ENCODE measurements at places on chromosomes 1 and 21. TPM values are rescaled to one million over a fixed set of nuclear protein-coding genes. Genes with fewer than 3 reads are reported as not detected.

The MATN1 gene
- total RNA-seq = 0.22 TPM

The EPHA2 gene
- 0.29 TPM for total RNA-seq

The TSPAN1 gene
- 2.3 TPM for total RNA-seq

The NT5C1A gene
- not detected for total RNA-seq

GRCh38 chr21:37058261-37058660, 14.6 kb downstream of the PIGP start:
- no peak overlapping the region for H3K4me3 ChIP-seq
- H3K27ac ChIP-seq = no peak overlapping the region
- peaks cover 4% of the 10 kb centered on the region for H3K36me3 ChIP-seq

- H3K36me3 ChIP-seq = peaks cover 3% of the 10 kb centered on the region
- peak overlapping the region; percentile 19 for H3K27ac ChIP-seq
- peaks cover 10% of the 10 kb centered on the region for H3K4me1 ChIP-seq
- H3K4me3 ChIP-seq = no peak overlapping the region
- H3K27me3 ChIP-seq = peaks cover 2% of the 10 kb centered on the region
Observed at GRCh38 chr1:36300526-36300925, 5.6 kb upstream of the SH3D21 start.

DNA sequence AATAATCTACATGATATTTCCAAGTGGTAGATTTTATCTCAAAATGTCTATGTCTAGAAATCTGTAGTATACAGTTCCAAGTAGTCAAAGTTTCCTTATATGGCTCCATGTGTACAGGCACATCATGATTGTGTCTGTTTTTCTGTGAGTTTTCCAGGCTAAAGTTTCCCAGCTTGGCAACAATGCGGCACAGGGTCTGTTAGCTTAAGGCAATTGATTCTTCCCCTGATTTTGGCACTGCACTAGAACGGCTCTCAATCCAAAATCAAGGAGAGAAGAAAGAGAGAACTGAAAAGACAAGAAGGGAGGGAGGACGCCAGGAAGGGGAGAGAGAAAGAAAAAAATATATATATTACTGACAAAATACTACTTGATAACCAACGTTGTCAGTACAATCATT, 193.9 kb upstream of the SNX7 start:
- peaks cover 3% of the 10 kb centered on the region for H3K27me3 ChIP-seq
- no peak overlapping the region for H3K27ac ChIP-seq
- no peaks in the 10 kb centered on the region for H3K36me3 ChIP-seq

- peaks cover 2% of the 10 kb centered on the region for H3K27me3 ChIP-seq
- H3K36me3 ChIP-seq = no peaks in the 10 kb centered on the region
- no peak overlapping the region for H3K4me3 ChIP-seq
- H3K27ac ChIP-seq = no peak overlapping the region
Observed at GRCh38 chr1:204336421-204337035, 23.2 kb downstream of the PLEKHA6 start.

- H3K4me3 ChIP-seq = no peak overlapping the region
- H3K27me3 ChIP-seq = no peaks in the 10 kb centered on the region
- H3K4me1 ChIP-seq = peaks cover 6% of the 10 kb centered on the region
- DNase-seq = peak; percentile 26
Observed at GRCh38 chr1:55443175-55443915, 228.2 kb upstream of the USP24 start.

- no peaks in the 10 kb centered on the region for H3K27me3 ChIP-seq
- DNase-seq = no peak
- peaks cover 14% of the 10 kb centered on the region for H3K4me1 ChIP-seq
Observed at GRCh38 chr1:46719689-46720088, 775 bp upstream of the EFCAB14 start.

The OR10K1 gene
- total RNA-seq = not detected

The GOLT1A gene
- total RNA-seq = not detected

GRCh38 chr1:119549719-119550132, 42.7 kb downstream of the HSD3B1 start:
- H3K27me3 ChIP-seq = no peaks in the 10 kb centered on the region
- no peak overlapping the region for H3K4me3 ChIP-seq
- no peaks in the 10 kb centered on the region for H3K36me3 ChIP-seq
- H3K4me1 ChIP-seq = no peaks in the 10 kb centered on the region

DNA sequence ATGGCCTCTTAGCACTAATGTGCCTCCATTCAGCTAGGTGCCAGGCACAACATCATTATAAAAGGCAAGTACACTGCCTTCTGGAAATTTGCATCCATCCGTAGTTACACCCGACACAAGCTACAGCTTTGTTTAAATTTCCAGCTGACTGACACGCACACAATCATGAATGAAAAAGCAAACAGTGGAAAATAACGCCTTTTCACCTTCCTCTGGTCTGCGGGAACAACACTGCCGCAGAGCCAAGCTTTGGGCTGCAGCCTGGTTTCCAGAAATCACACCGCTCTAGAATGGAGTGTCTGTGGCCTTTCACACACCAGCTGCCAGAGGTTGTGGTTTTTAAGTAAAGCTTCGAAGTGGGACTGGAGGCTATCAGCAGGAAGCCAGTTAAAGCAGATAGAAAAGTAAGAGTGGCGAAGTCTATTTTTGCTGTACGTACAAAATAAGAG, 142.8 kb upstream of the COA6 start:
- no peak for DNase-seq
- no peak overlapping the region for H3K27ac ChIP-seq
- H3K36me3 ChIP-seq = no peaks in the 10 kb centered on the region
- no peaks in the 10 kb centered on the region for H3K27me3 ChIP-seq

GRCh38 chr1:240420766-240421165, 191.2 kb downstream of the GREM2 start:
- no peak overlapping the region for H3K27ac ChIP-seq
- H3K4me1 ChIP-seq = no peaks in the 10 kb centered on the region
- H3K4me3 ChIP-seq = no peak overlapping the region

DNA sequence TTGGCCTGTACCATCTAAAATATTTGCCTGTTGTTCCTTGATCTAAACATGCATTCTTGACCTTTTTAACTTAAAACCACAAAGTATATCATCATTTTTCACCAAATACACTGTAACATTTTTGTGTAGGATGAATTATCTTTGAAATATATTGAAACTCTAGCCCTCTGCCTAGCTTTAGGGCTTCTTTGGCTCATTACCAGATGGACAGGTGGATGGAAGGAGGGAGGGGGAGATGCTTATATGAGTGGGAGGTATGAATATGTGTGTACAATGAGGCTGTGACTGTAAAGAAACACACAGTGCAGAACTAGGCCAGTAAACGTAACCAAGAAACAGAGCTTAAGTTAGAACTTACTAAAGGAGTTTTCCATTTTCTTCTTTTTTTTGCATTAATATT, 118.5 kb downstream of the ESRRG start:
- peaks cover 13% of the 10 kb centered on the region for H3K4me1 ChIP-seq
- no peaks in the 10 kb centered on the region for H3K36me3 ChIP-seq
- no peak overlapping the region for H3K27ac ChIP-seq
- no peak overlapping the region for H3K4me3 ChIP-seq
- peaks cover 2% of the 10 kb centered on the region for H3K27me3 ChIP-seq

The CAPN9 gene
- not detected for total RNA-seq

DNA sequence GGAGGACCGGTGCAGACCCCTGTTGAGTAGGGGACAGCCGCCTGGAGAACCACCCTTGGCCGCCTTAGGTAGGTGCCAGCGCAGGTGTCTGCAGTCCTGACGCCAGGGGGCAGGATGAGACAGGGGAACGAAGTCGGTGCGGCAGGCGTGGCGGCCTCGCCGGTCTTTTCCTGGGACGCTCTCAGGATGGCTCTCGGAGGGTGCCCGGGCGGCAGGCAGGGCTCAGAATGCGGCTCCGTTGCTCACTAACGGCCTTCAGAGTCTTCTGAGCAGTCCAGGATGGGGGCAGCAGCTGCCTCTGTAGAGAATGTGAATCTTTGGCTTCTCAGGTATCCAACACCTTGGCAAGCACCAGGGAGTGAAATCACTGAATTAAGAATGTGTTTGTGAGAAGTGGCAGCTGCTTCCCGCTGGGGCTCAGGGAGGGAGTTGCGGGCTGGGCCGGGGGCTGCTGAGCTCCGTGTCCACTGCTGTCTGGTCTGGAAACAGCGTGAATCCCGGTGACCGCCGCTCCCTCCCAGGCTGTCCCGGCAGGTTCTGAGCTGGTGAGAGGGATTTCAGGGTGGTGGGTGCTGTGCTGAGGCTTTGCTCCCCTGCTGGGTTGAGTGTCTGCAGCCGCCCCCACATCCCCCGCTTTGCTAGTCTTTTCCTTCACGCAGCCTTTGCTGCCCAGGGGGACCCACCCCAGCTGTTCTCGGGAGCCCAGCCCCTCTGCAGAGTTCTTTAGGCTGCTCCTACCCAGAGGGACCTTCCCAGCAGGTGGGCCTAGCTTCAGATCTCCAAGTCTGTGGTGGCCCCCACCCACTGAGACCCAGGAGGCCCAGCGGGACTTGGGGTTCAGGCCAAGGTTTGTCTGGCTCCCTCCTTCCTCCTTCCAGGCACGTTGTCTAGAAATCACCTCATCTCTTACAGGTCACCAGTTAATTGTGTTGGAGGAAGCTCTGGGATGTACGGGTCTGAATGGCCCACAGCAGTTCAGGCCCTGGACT, 11.1 kb upstream of the C1orf174 start:
- no peak overlapping the region for H3K27ac ChIP-seq
- peaks cover 3% of the 10 kb centered on the region for H3K27me3 ChIP-seq
- H3K36me3 ChIP-seq = no peaks in the 10 kb centered on the region
- DNase-seq = peak; percentile 86
- H3K4me1 ChIP-seq = peaks cover 4% of the 10 kb centered on the region

GRCh38 chr1:40701684-40702083, 10.2 kb downstream of the NFYC start:
- no peak overlapping the region for H3K27ac ChIP-seq
- no peak for DNase-seq
- no peaks in the 10 kb centered on the region for H3K36me3 ChIP-seq
- no peaks in the 10 kb centered on the region for H3K27me3 ChIP-seq
- no peak overlapping the region for H3K4me3 ChIP-seq
- H3K4me1 ChIP-seq = no peaks in the 10 kb centered on the region

The MAP3K7CL gene
- 1.2 TPM for total RNA-seq

The RAB7B gene
- not detected for total RNA-seq

GRCh38 chr21:37253991-37254390, 13.1 kb downstream of the VPS26C start:
- no peak overlapping the region for H3K27ac ChIP-seq
- peaks cover 11% of the 10 kb centered on the region for H3K4me1 ChIP-seq
- no peak for DNase-seq

DNA sequence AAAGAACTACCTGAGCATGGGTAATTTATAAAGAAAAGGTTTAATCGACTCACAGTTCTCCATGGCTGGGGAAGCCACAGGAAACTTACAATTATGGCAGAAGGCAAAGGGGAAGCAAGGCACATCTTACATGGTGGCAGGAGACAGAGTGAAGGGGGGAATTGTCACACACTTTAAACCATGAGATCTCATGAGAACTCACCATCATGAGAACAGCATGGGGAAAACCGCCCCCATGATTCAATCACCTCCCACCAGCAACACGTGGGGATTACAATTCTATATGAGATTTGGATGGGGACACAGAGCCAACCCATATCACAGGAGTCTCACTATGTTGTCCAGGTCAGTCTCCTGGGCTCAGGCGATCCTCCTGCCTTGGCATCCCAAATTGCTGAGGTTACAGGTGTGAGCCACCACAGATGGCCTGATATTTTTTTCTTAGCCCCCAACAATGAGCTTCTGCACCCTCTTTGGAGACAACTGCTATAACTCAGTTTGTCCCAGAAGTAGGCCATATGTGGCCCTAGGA, 22.5 kb upstream of the MORC3 start:
- DNase-seq = no peak
- H3K27ac ChIP-seq = no peak overlapping the region
- H3K36me3 ChIP-seq = no peaks in the 10 kb centered on the region
- no peak overlapping the region for H3K4me3 ChIP-seq
- peaks cover 2% of the 10 kb centered on the region for H3K27me3 ChIP-seq
- H3K4me1 ChIP-seq = no peaks in the 10 kb centered on the region

The TMEM125 gene
- not detected for total RNA-seq

The KRTAP13-1 gene
- total RNA-seq = not detected

The IER5 gene
- 8.8 TPM for total RNA-seq

GRCh38 chr1:205961405-205961804, 18.1 kb upstream of the SLC26A9 start:
- peaks cover 3% of the 10 kb centered on the region for H3K27me3 ChIP-seq
- H3K4me1 ChIP-seq = peaks cover 12% of the 10 kb centered on the region
- H3K36me3 ChIP-seq = no peaks in the 10 kb centered on the region
- no peak overlapping the region for H3K27ac ChIP-seq

GRCh38 chr1:182614796-182615454, 10.7 kb upstream of the RGS16 start:
- H3K27ac ChIP-seq = peak overlapping the region; percentile 73
- peaks cover 74% of the 10 kb centered on the region for H3K4me1 ChIP-seq
- H3K4me3 ChIP-seq = peak overlapping the region; percentile 79

DNA sequence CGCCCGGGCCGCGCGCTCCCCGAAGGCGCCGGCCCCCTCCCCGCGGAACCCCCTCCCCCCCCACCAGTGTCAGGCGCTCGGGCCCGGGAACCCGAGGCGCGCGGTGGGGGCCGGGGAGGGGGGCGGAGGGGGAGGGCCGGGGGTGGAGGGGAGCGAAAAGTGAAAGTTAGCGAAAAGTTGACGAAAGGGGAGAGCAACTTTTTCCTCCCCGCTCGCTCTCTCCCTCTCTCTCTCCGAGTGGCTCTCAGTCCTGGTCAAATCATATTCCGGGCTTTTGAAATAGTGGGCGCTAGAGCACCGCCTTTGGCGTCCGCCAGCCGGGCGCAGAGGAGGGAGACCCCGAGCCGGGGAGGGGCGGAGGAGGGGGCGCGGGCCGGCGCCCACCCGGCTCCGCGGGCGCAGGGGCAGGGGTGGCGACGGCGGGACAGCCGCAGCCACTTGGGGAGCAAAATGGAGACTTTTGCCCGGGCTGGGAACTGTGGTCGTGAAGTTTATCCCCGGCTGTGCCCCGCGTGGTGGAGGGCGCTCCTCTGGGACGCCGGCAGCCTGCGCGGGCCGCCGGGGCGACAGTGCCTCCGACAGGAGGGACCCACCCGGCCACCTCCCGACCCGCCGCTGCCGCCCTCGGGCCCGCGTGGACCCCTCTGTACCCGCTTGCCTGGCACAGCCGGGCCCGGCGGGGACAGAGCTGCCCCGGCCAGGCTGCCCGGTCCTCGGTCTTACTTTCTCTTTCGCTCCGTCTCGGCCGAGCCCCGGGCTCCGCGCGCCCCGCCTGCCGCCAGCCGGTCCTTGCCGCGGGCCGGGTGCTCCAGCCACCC, 697 bp downstream of the PRDM16 start:
- no peak overlapping the region for H3K27ac ChIP-seq
- peaks cover 12% of the 10 kb centered on the region for H3K27me3 ChIP-seq
- H3K4me1 ChIP-seq = no peaks in the 10 kb centered on the region
- no peaks in the 10 kb centered on the region for H3K36me3 ChIP-seq
- H3K4me3 ChIP-seq = no peak overlapping the region
